NCI-H1105 (cell line): ENCODE measurements at places on chromosomes 2 and 18.

DNA sequence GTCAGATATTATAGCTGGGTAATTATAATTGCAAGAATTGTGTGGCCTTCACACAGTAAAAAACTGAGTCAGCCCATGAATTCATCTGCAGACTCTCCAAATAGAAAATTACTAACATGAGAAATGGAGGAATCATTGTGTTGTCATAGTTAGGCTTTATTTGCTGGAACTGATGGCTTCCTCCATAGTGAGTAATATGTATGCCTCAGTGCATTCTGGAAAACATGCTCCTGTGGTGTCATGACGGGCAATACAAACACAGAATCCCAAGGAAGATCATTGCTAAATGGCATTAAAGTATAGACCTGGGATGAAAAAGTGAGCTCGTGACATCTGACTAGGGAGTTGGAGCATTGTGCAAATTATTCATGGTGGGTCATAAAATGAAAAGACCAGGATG is 23.6 kb upstream of the NMS start:
- DNase-seq: no peak

DNA sequence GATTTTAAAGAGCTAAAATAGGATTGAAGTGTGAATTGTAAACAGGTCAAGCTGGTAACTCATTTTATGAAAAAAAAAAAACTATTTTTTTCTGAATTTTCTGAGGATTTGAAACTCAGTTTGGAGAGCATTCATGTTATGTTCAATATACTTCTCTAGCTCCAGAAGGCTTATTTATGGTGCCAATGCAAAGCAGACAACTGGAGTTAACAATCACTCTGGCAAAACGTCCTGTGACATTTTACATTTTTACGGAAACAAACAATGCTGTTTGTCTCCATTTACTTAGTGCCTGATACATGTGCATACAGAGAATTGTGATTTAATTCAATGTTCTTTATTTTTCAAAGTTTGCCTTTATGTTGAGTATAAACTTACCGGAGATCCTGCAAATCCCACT is 96.0 kb downstream of the COL5A2 start:
- DNase-seq: no peak

- no peak for DNase-seq
Measured at GRCh38 chr18:59923539-59924196, 23.9 kb downstream of the PMAIP1 start.

DNA sequence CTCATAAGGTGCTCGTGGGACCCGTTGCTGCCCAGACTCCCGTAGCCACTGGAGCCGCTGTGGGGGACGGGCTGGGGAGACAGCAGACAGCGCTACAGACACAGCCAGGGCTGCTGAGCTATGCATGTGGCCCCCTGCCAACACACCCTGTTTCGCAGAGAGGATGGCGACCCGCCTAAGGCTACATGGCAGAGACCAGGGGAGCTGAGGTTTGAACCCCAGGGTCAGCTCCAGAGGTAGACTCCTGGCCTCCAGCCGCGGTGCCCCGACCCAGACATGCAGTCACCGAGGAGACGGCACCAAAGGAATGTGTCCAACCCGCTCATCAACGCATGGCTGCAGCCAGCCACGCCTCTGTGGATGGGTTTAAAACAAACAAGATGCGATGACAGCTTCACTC is 21.0 kb upstream of the HES6 start:
- no peak for DNase-seq

GRCh38 chr18:615773-616172 is 19.0 kb downstream of the CLUL1 start:
- DNase-seq: no peak

GRCh38 chr2:184078496-184078895 is 519.8 kb upstream of the ZNF804A start:
- no peak for DNase-seq

GRCh38 chr2:50116096-50117010 is 915.6 kb downstream of the NRXN1 start:
- no peak for DNase-seq
